ENCODE measurements at places on chromosomes 16 and 17.

DNA sequence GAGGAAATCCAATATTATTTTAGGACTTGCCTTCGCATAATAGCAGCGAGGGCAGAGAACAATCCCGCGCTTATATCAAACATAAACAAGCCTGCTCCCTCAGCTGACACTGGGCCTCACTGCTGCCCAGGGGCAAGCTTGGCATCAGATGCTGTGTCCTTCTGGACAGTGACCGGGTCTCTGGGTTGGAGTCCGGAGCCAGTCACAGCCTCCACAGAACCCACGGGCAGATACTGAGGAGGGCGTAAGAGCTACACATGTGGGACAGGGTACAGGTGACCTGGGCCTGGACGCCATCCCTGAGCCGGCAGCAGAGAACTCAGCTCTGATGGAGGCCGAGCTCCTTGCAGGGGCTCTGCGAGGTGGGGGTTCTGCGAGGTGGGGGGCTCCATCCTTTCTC lies 14.7 kb upstream of the ZNF469 start:
- no peak for DNase-seq

DNA sequence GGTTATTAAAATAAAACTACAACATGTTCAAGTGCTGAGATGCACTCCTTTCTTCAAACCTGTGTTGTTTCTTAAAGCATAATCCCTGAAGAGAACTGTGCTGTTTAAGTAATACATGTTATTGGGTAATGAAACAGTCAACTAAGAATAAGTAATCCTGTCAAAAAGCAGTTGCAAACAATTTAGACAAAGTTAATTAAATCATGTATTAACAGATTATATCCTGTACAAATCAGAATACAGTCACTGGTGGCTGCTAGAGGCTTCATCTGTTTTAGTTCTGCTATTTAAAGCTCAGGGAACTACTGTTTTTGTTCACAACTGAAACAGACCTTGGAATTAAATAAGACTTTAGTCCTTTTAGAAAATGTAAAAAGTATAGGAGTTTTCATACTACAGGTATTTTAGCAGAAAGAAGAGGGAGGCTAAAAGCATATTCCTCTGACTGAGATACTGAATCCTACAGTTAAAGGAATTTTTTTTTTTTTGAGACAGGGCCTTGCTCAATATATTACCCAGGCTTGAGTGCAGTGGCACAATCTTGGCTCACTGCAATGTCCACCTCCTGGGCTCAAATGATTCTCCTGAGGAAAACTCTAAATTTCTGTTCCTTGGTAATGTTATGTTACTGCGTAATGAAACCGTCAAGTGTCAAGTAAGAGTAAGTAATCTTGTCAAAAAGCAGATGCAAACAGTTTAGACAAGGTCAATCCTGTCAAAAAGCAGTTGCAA lies 27.3 kb upstream of the ITGA2B start:
- DNase-seq = no peak

DNA sequence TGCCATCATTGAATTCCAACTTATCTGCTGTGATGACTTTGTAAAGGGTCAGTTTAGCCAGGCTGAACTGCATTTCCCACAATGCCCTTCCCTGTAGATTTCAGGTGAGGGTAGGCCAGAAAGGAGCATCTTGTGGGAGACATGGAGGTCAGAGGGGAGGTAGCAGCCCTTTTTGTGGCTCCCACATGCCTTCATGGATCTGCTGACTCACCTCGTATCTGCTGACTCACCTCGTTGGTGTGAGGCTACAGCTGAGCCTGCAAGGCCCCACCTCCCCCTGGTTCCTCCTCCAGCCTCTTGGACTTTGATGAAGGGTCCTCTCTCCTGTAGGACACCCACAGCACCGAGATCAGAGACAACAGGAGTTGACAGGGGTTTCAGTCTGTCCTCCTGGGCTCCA lies 102.5 kb downstream of the SALL1 start:
- DNase-seq = no peak

DNA sequence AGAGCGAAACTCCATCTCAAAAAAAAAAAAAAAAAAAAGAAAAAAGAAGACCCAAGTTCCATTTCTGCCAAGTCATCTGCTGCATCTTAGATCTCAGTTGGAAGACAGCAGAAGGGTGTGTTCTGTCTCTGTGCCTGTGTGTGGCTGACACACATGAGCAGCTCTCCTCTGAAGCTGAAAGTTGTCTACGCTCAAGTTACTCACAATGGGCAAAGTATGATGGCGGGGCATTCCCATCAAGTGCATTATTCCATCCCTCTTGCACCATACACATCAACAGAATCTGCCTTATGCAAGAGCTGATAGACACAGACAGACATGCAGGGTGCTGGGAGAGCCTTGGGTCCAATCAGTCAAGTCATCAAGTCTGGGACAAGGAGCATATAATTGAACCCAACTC lies 402.2 kb downstream of the XYLT1 start:
- DNase-seq = no peak

DNA sequence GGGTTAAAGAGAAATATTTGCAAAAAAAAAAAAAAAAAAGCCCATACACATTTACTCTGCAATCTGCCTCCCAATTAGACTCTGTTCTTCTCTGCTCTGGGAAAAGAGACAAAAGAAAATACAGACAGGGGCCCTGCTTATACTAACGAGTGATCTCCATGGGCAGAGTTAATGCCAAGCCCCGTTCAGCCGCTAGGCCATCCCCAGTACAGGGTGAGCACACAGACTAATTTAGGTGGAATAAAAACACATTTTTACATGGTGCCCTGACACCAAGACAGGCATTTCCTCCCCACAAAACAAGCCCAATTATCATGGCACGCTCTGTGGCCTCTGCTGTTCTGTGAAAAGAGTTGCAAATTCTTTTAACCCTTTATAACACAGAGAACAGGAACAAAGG lies 356.3 kb upstream of the C16orf82 start:
- DNase-seq = no peak

- no peak for DNase-seq
Observed at GRCh38 chr16:65283181-65283651, 161.4 kb upstream of the CDH11 start.

- no peak for DNase-seq
Observed at GRCh38 chr17:12644623-12645022, 21.1 kb upstream of the MYOCD start.

- DNase-seq = no peak
Observed at GRCh38 chr17:76531486-76532038, 5.9 kb downstream of the CYGB start.

- no peak for DNase-seq
Observed at GRCh38 chr17:77609553-77610517, 348.7 kb upstream of the TNRC6C start.

DNA sequence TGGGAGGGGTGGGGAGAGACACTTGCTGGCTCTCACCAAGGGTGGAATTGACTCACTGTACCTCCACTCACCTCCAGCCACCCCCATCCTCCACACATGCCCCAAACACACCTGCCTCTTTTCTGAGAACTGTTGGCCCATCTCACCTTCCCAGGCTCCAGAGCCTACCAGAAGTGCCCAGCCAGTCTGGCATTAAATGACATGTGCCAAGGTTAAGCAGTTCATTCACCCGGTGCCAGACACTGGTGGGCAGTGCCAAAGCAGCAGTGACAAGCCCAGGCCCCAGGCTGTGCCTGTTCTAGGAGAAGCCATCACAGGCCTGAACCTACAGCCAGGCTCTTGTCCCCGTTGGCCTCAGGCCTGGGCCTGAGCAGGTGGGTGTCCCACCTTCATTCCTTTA lies 11.2 kb downstream of the MVP start:
- DNase-seq = no peak

DNA sequence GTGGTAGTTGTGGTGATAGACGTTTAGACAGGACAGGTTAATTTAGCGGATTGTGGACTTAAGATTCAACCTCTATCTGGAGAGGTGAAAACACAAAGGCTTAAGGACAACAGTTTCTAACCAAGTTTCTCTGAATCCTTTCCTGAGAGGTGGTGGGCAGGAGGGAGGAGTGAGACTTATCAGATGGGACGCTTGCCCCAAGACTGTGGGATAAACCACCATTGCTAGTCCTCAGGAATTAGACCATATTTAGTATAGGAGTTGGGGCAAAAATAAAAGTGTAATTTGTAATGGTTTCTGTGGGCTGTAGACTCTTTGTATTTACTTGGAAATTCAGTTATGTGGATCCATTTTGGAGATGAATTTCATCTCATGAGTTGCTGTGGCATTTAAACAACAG lies 6.6 kb downstream of the PDP2 start:
- DNase-seq = no peak

DNA sequence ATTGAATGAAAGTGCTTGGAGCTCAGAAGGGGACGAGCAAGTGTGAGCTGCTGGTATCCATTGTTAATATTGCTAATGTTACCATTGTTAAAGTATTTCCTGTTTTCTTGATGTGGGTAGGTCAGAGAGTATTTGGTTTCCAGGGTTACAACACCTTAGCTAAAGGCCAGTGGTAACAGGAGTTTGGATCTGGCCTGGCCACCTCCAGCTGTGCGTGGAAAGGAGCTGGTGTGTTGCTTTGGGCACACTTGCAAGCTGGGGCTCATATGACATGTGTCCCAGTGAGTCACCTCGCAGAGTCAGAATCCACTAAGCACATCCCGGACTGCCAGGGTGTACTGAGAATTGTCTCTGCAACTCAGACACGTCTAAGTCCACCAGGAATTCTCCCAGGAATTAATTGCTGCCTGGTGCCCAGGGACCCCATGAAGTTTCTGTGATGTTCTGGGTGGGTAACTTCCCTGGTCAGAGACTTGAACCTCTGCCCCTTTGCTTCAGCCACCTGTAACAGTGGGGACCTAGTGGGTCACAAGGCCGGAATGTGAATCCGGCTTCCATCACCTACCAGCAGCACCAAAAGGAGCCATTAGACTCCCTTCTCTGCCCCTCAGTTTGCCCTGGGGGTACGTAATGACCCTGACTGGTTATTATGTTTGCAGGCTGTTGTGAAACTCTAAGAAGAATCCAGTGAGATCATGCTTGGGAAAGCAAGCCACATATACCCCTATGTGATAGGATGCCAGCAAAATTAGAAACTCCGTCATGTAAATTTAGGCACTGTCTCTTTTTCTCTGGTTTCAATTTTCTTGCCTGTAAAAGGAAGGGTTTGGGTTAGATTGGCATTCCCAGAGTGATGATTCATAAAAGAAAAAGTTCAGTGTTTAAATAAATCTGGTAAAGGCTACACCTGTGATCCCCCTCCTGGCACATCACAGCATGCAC lies 12.8 kb downstream of the SLC6A2 start:
- DNase-seq = no peak

DNA sequence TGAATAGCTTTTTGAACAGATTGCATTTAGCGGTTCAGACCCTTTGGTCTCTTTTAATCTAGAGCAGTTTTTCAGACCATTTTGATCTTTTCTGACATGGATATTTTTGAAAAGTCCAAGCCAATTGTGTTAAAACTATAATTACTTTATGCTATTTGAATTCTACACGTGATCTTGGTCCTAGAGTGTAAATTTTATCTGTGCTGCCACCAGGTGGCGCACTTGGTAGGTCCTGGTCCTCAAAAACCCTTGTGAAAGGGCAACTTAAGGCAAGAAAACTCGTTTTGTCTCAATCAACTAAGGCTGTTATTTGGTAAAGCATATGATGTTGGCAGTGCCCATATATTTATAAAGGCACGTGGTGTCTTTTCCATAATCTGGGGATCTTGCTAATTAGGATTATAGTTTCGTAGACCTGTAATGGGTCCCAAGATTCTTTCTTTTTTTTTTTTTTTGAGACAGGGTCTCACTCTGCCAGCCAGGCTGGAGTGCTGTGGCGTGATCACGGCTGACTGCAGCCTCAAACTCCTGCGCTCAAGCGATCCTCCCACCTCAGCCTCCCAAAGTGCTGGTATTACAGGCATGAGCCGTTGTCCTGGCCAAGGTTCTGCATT lies 43.9 kb upstream of the TEX2 start:
- peak; percentile 9 for DNase-seq

DNA sequence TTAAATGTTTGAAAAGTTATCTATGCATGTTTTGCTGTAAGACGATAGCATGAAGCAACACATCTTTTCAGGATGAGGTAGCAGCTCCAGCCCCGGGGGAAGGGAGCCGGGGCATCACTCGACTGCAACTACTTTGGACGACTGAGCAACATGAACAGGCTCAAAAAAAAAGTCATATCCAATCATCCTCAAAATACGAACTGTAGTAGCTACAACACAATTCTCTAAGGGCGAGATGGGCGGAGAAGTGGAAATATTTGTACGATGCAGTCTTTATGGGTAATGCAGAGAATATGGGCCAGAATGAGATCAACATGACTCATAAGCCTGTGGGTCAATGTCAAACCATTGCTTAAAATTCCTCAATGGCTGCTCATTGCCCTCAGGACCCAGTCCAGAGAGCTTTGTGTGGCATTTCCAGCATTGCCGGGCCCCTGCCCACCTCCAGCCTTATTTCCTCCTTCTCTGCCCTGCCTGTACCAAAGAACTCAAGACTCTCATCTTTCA lies 17.7 kb upstream of the SMURF2 start:
- no peak for DNase-seq

GRCh38 chr16:30774367-30775130 lies 12.4 kb downstream of the RNF40 start:
- no peak for DNase-seq
